ENCODE measurements at places on chromosomes 6 and 20.
A peak's percentile ranks its signal among the peaks of the same experiment; 100 is the strongest.

DNA sequence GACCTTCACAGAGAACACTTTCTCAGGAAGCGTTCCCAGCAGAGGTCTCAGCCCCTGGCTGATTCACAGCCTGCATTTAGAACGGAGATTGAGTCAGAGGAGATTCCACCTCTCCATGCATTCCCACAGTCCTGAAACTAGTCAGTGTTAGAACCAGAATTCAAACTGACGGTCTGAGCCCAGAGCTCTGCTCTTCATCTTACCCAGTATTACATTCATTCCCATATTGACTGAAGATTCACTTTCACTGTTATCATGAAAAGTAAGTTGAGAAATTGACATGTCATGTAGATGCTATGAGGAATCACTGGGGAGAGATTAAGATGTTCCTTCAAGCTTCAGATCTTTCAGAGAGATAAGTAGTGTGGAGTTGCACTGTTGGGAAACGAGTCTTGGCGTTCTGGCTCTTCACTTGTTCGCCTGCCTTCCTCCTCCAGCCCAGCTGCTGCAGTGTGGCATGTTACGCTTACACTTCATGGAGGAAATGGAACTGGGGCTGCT, 28.3 kb downstream of the MAS1 start:
- no peak for DNase-seq

DNA sequence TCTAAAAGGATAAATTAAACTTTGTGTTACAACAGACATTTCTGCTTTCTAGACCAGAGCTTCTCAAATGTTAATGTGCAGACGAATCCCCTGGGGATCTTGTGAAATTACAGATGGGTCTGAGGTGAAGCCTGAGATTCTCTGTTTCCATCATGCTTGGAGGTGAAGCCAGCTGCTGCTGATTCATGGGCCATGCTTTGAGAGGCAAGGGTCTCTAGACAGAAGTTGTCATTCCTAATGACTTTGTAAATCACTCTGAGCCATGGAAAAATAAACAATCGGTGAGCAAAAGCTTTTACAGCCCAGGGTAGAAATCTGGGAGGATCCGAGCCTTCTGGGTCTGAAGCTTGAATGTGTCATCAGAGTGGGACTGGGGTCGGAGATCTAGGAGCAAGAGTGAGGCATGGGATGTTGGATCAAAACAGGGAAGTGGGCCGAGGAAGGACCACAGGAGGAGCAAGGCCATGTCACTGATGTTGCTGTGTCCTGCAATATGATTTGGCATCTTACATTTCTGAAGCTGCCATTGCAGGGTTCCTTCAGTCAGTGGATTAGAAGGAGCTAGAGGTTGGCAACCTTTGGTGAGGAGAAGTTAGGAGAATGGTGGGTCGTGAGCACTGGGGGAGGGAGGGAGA, 77.3 kb downstream of the TRMT11 start:
- no peak for DNase-seq

DNA sequence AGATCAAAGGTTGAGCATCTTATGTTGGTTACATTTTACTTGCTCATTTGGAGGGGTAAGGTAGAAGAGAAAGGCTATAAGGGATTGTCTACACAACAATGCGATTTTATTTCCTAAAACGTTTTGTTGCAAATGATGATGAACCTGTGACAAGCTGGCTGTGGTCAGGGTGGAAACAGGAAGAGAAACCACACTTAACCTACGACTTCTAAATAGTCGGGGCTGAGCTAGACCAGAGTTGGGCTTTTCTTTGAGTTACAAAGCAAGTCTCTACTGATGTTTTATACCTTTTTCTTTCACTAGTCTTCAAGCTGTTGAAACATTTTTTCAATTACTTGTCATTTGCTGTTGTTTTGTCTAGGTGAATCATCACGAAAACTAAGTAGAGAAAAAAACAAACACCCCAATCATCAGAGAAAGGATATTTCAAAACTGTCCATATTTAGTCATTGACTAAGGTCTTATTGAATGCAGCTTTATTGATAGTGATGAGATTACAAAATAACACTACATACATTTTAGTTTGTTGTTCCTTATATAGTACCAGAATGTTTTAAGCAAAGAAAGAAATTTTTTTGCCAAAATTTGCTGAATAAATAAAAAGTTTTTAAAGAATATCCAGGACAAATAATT, 18.0 kb downstream of the KLHL31 start:
- DNase-seq = peak; percentile 42

DNA sequence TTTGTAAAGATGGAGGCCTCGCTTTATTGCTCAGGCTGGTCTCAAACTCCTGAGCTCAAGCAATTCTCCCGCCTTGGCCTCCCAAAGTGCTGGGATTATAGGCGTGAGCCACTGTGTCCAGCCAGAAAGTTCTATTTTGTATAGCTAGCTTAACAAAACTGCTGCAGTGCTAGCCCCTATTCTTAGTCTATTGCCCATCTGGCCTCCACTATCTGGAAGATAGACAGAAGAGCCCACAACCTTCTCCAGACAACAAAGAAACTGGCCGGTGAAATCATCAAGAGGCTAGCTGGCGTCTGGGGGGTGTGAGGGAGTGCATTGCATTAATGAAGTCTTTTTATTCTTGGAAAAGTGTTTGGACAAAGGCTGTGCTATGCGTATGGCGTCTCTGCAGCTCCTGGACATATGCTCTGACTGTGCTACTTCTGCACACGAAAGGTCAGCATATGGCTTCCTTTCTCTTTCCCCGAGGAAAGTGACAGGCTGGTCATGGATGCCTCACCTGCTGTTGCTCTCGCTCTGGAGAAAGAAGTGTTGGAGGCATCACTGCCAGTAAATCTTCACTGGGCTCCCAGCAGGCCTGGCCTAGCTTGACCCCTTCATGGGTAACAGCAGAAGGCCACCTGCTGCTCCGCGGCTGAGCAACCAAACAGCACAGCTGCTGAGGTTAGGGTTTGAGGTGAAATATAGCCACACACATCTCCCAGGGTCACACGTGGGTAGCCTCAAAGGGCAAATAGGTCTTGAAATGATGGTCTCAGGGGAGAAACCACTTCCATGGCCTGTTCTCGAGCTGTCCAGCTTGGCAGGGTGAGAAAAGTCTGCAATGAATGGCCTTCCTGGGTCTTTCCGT, 95.1 kb upstream of the IYD start:
- no peak for DNase-seq

DNA sequence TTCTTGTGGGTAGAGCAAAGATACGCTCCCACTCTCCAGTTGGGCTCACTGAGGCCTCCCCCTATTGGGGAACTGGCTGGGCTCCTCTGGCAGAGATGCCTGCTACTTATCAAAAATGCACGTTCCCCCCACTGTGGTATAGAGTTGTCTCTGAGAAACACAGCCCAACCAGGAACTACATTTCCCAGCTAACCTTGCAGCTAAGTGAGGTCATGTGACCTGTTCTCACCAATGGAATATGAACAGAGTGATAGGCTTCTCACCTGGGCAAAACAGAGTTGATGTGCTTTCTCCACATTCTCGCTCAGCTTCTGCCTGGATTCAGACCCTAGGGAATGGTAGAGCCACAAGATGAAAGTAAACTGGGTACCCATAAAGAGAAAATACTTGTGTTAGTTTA, 49.1 kb upstream of the PTPRT start:
- no peak for DNase-seq

- no peak for DNase-seq
Measured at GRCh38 chr6:53418288-53418687, 69.5 kb upstream of the ELOVL5 start.

- DNase-seq = no peak
Measured at GRCh38 chr20:21376626-21377025, 20.7 kb downstream of the NKX2-4 start.

- DNase-seq = no peak
Measured at GRCh38 chr6:127436578-127437110, 22.5 kb downstream of the KIAA0408 start.

DNA sequence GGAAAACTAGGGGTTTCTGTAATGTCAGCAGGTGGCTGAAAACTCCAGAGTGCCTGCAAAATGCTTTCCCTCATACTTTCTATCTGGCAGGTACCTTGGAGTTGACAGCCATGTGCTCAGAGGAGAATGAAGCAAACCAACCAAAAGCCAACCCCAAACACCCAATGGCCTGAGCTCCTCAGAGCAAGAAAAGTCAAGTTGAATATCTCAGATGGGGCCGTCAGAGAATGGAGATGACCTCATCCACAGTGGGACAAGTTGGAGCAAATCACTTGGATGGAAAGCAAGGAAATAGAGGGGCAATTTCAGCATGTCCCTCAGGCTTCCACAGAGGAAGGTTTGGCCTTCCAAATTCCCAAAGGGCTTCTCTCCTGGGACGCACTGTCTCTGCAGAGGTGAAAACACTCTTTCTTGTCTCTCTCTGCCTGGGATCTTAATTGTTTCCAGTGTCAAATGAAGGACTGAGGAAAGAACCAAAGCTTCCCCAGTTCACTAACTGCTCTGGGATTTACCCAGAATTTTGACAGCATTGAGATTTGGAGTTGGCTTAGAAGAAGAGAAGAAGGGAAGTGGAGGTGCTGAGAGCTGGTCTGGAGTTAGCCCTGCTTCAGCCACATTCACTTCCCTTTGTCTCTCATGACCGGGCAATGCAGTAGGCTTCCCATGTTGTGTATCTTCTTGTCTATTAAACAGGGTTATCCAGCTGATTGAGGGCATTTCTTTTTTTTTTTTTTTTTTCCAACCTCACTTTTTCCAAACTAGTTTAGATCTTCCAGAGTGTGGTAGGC, 42.2 kb downstream of the PRND start:
- no peak for DNase-seq

DNA sequence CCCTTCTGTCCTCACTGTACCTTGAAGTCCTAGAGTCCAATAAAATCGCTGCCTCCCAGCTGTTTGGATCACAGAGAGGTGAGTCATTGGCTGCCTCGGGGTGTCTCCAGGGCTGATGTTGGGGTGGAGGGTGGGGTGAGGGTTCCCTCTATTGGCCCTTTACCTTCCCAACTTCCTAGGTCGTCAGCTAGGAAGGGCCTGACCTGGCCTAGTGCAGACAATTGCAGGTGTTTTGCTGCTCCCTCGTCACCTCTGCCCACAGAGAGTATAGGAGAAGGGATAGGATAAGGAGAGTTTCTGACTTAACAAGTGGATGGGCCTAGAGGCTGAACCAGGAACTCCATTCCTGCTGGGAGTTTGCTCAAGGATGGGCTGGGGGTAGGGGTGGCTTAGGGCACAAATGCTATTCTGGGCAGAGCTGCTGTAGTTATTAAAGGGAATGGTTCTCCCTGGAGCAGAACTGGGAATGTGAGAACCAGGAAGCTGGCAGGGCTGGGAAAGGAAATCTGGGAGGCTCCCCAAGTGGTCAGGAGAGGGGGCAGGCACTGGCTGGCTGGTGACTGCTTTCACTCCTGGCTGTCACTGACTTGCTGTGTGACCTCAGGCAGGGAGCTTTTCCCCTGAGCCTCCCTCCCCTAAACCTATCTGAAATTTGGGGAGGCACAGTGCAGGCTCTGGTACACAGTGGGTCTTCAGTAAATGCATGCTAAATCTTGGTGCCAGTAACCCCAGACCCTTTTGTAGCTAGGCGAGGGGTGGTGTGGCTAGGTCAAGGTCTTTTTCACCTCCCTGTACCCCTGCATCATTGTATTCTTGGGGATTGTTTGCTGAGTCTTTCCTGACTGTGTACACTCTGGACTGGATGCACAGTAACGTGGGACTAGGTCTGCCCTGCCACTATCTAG, 1.5 kb downstream of the TP53INP2 start:
- DNase-seq = peak; percentile 31

GRCh38 chr6:39876826-39877225, 57.4 kb downstream of the MOCS1 start:
- no peak for DNase-seq

DNA sequence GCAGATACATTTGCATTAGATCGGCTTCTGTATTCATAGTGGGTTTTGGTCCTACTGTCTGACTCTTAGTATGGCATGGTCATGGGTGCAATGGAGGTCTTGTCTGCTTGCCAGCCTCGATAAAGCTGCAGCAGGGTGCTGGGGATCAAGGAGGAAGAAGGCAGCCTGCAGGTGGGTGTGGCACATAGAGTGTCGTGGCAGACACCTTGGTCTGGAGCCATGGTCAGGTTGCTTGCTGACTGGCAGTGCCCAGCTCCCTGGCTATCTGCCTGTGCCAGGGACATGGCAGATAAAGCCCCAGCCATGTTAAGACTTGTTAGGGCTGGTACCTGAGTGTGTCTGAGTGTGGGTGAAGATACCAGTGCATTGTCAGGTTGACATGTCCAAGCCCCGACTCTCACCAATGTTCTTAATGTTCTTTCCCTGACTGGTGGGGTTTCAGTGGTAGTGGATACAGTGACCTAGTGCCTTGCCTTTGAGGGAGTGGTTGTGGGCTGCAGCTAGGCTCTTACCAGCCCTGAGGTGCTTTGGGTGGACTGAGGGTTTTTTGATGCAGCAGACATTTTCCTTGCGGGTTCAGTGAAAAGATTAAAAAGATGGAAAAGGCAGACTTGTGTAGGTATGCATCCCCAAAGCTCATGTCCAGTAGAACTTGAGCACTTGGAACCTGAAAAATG, 1.8 kb downstream of the FAM83D start:
- DNase-seq = no peak
